A172 (cell line): ENCODE measurements at places on chromosomes 12 and 14.
A peak's percentile ranks its signal among the peaks of the same experiment; 100 is the strongest.

GRCh38 chr14:104223101-104224041 lies 85.0 kb downstream of the KIF26A start:
- no peak for DNase-seq

GRCh38 chr14:38285962-38286361 lies 30.1 kb upstream of the CLEC14A start:
- no peak for DNase-seq

GRCh38 chr12:104720339-104721038 lies 237.6 kb downstream of the SLC41A2 start:
- no peak for DNase-seq

DNA sequence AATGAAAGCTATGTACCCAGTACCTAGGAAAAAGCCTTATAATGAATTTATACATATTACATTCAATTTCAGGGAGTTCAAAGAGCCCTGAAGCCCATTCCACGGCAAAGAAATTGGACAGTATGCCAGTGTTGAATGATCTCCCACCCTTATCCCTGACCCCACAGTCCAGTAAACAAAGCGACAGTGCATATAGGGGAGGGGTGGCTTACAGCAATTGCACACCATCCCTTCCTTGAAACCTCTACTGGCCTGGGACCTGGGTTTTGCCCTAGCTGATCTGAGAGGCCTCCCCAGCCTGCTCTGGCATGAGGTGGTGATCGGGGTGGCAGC lies 17.3 kb upstream of the RND1 start:
- no peak for DNase-seq

GRCh38 chr12:103677905-103678304 lies 90.8 kb downstream of the STAB2 start:
- no peak for DNase-seq

DNA sequence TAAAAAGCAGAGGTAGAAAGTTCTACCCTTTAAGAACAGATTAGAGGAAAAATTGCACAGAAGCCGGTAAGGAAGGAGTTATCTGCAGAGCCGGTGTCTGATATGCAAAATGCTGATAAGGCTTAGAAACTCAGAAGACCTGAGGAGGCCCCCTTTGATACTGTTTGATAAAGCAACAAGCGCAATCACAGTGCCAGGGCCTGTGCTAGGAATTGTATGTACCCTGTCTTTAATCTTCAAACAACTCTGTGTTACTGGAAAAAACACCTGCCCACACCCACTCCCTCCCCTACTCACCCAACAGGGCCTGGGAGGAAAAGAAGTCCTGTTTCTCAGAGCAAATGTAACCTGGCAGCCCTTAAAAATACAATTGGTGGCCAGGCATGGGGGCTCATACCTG lies 112.7 kb upstream of the FUT8 start:
- no peak for DNase-seq

GRCh38 chr12:124026755-124027745 lies 54.0 kb downstream of the ZNF664 start:
- DNase-seq, result peak; percentile 73

DNA sequence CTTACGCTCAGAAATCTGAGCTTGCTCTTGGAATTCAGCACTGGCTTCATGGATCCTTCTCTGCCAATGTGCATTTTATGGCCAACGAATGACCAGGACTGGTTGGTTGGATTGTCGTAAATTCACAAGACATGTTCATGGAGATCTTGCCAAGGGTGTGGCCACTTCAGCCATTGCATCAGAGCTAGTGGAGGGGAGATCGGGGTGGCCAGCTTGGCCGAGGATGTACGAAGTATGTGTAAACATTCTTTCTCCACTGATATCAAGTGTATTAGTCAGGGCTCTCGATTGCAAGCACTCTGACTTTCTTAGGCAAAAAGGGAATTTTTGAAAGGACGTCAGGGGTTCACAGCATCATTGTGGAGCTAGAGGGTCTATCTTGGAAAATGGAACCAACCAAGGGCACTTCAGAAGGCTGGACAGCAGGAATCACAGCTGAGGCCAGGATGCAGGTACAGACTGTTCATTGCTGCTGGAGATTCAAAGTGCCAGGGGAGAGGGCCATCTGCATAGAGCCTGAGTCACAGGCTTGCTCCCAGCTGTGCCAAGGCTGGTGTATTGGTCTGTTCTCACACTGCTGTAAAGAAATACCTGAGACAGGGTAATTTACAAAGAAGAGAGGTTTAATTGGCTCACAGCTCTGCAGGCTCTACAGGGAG lies 32.9 kb upstream of the ADGRD1 start:
- peak; percentile 74 for DNase-seq

DNA sequence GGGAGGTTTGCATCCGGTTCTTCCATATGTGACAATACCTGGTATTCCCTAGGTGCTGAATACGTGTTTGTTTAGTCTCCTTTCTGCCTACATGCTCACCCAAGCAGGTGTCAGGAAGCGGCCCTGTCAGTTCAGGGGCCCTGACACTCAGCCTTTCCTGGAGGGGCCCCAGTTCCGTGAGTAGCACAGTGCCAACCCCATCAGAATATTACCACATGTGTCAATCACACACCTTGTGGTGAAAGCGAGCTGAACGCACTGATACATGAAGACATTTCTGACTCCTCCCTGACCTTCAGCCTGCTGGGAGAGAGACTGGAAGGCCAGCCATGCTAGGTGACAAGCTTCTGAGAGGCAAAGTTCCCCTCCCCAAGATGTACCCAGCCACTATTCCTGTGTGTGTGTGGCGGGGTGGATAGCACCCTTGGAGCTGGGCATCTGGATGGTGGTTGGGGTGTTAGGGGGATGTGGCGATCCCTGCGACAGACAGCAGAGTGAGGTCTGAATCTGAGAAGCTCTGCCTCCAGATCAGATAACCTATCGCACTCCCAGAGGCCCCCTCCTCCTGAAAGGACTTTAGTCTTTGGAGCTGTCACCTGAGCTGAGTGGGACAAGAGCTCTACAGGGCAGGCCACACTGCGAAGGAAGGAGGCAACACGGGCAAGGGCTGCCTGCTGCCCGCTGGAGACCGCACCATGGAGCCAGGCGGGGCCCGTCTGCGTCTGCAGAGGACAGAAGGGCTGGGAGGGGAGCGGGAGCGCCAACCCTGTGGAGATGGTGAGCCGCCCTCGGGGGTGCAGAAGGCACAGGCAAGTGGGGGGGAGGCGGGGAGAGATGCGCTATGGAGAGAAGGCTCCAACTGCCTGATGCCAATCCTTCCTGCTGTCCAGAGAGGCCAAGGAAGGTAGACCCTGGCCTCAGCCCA lies at the start of gene SOAT2:
Gene SOAT2 (plus strand): TSS at position 604 of the 925 bp plus-strand sequence. CDS start 92 bp downstream, at position 696.
- no peak for DNase-seq

GRCh38 chr14:21414137-21414631 lies 30.4 kb upstream of the SUPT16H start:
- no peak for DNase-seq

- DNase-seq, result peak; percentile 1
Measured at GRCh38 chr14:89826596-89826995, 127.9 kb downstream of the EFCAB11 start.

DNA sequence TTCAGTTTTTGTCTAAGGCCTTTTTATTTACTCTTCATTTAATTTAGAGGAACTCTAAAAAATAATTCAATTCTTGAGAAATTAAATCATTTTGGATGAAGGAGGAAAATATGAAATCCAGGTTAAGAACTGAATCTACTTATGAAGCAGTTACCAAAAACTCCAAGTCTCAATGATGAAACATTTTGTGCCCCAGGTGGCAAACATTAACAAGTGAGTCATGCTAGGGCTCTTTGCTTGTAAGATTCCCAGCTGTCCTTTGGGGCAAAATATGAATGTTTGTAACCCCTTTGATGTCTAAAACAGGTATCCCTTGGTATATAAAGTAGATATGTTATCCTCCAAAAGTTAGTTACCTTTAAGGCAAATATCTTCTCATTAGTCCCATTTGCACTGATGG lies 202.4 kb downstream of the NEDD1 start:
- no peak for DNase-seq

GRCh38 chr12:30211743-30212142 lies 428.0 kb upstream of the TMTC1 start:
- DNase-seq, result no peak

DNA sequence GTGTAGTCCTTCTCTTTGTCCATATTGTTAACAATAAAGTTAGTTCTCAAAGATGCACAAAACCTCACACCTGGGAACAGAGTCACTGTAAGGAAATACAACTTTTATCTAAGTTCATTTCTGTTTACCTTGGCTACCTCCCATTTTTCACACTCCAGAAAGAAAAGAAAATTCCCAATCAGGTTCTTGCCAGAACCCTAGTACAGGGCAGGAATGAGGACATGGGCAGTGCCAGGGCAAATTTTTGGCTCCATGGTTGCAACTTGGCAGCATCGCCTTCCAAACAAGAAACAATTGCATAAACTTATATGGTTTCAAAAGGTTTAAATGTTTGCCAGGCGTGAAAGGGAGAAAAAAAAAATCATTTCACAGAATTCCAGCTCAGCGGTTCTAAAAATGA lies 296.3 kb upstream of the PRKD1 start:
- no peak for DNase-seq

DNA sequence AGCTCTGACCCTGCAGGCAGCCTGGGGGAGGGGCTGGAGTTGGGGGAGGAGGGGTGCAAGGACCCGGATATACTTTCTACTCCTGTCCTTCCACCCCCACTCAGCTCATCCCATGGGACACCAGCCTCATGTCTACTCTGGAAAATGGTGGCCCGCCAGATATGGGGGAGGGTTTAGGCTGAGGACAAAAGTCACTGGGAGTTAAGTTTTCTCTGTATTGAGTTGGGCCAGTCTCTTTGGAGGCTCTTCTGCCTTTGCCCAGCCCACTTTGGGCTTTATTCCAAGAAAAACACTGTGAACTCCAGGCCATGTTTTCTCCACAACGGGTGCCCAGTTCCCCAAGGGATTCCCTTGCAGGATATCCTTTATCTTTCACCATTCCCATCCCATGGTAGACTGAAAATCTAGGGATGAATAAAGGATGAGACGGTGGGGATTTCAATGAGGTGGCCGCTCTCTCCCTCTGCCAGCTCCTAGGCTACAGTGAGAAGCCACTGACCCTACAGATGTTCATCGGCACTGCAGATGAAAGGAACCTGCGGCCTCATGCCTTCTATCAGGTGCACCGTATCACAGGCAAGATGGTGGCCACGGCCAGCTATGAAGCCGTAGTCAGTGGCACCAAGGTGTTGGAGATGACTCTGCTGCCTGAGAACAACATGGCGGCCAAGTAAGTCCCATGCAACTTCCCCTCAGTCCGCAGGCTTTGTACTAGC lies 4.9 kb downstream of the NFATC4 start:
- no peak for DNase-seq

DNA sequence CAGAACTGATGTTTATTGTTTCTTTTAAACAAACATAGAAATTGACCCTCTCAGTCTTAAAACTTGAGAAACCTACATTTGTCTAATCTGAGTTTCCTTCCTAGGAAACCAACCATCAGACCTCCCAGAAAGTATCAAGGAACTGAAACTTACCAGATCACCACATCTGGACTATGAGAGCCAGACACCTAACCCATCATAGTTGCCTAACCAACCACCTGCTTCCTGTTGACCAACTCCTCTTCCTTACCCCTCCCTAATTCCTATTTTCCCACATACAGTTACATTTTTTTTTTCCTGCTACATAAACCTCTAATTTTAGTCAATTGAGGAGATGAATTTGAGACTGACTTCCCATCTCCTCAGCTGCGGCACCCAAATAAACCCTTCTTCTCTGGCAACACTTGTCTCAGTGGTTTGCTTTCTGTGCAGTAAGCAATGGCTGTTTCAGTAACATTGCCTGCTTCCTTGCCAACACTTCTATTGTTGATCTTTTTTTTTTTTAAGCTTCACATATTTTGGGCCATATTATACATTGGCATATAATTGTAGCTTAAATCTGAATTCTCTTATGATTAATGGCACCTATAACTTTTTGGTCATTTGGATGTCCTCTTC lies 34.3 kb downstream of the KLRD1 start:
- no peak for DNase-seq

DNA sequence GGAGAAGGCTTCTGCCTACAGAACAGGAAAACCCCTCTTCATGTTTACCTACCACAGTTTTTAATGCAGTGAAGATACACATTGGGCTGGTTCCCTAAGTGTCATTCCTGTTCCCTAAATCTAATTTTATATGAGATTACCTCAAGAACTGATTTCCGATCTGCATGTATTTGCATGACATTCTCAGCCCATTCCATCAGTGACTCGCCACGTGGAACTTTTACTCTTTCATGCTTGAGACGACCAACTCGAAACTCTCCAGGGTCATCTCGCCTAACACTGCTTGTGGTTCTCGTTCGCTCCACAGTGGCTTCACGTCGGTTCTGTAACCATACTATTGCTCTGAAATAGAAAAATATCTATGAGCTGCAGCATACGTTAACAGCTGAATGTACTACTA lies 83.1 kb upstream of the STRN3 start:
- DNase-seq, result no peak

- DNase-seq, result no peak
Measured at GRCh38 chr14:92510972-92511371, 2.6 kb upstream of the RIN3 start.

DNA sequence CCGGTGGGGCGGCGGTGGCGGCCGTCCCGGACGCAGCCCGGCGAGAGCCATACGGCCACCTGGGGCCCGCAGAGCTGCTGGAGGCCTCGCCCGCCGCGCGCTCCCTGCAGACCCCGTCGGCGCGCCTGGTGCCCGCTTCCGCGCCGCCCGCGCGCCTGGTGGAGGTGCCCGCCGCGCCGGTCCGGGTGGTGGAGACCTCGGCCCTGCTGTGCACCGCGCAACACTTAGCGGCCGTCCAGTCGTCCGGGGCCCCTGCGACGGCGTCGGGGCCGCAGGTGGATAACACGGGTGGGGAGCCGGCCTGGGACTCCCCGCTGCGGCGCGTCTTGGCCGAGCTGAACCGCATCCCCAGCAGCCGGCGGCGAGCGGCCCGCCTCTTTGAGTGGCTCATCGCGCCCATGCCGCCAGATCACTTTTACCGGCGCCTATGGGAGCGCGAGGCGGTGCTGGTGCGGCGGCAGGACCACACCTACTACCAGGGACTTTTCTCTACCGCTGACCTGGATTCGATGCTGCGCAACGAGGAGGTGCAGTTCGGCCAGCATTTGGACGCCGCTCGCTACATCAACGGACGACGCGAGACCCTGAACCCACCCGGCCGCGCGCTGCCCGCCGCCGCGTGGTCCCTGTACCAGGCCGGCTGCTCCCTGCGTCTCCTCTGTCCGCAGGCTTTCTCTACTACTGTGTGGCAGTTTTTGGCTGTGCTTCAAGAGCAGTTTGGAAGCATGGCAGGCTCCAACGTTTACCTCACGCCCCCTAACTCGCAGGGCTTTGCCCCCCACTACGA lies 716 bp downstream of the RIOX1 start:
- peak; percentile 42 for DNase-seq

DNA sequence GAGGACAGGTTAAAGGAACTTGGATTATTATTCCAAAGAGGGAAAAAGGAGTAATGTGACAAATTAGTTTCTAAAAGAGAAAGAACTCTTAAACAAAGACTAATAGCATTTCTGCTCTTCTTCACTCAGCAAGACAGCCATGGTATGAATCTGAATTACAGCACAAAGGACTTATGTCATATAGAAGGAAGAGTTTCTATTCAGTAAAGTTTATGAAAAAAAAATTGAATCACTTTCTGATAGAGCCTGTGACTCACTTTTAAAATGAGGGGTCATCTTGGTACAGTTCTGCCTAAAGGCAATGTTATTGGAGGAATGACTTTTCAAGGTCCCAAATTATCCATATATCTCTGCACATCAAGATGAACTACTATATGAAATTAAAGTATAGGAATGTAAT lies 101.7 kb downstream of the DUSP6 start:
- DNase-seq, result no peak

GRCh38 chr12:122137229-122137628 lies 36.8 kb downstream of the IL31 start:
- no peak for DNase-seq

GRCh38 chr14:21672116-21672515 lies 1.5 kb downstream of the OR4E1 start:
- DNase-seq, result no peak
